Activated naive CD4-positive, alpha-beta T cell treated with Interleukin-2 at 50 U/mL for 16 hours (primary cell): ENCODE measurements at places on chromosomes 5 and 9.

DNA sequence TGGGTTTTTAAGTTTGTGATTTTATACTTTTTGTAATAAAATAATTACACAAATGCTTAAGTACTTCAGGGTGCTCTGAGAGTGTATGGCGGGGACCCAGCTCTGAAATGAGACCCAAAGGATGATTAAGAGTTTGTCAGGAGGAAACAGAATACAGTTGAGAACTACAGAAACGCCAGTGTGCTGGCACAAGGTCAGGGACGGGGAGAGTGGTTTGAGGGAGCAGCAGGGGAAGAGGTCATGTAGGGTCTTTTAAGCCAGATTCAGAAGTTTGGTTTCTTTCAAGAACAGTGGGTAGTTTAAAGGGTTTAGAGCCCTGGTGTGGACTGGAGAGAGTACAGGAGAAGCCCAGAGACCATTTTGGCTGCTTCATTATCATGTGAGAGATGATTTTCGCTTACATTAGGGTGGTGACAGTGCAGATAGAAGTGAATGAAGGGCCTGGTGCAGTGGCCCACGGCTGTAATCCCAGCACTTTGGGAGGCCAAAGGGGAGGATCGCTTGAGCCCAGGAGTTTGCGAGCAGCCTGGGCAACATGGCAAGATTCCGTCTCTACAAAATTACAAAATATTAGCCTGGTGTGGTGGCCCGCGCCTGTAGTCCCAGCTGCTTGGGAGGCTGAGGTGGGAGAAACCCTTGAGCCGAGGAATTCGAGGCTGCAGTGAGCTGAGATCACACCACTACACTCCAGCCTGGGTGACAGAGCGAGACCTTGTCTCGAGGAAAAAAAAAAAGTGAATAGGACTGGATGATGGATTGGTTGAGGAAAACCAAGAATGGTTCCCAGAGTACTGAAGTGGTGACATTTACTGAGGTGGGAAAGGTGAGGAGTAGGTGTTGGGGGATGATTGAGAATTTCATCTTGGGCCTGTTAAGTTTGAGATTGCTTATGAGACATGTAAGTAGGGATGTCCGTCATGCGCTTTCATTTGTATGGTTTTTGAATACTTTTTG is 1.4 kb upstream of the ETF1 start:
- DNase-seq = peak; percentile 22

GRCh38 chr5:149358868-149359495 is 1.1 kb downstream of the PCYOX1L start:
- DNase-seq = no peak

GRCh38 chr9:120741701-120742100 is 27.4 kb upstream of the MEGF9 start:
- DNase-seq = no peak

DNA sequence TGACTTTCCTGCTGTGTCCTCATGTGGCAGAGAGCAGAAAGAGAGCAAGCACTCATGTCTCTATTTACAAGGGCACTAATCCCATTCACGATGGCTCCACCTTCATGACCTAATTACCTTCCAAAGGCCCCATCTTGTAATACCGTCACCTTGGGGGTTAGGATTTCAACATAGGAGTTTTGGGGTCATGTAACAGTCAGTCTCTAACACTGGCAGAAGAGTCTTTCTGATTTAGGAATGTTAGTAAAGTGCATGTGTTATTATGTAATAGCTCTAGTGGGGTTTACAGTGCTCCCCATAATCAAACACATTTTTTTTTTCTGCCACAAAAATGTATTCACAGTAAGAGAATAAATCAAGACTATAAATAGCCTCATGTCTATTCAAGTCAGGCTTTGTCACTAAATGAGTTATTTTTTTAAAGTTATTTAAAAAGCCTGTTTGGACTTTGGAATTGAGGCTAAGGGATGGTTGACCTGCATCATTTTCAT is 19.1 kb downstream of the GALNT10 start:
- no peak for DNase-seq

GRCh38 chr5:143605403-143606005 is 202.0 kb upstream of the NR3C1 start:
- DNase-seq = peak; percentile 9

DNA sequence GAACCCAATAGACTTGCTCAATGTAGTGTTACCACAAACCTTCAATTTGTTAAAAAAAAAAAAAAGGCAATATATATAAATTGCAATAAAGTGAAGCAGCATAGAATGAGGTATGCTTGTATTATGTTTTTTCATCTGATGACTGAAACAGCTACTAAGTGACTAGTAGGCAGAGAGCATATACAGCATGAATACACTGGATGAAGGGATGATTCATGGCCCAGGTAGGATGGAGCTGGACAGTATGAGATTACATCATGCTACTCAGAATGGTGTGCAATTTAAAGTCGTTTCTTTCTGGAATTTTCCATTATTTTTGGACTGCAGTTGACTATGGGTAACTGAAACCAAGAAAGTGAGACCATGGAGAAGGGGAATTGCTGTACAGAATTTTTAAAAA is 161.2 kb downstream of the GNA14 start:
- no peak for DNase-seq

GRCh38 chr5:143977891-143978461 is 166.0 kb downstream of the HMHB1 start:
- no peak for DNase-seq

DNA sequence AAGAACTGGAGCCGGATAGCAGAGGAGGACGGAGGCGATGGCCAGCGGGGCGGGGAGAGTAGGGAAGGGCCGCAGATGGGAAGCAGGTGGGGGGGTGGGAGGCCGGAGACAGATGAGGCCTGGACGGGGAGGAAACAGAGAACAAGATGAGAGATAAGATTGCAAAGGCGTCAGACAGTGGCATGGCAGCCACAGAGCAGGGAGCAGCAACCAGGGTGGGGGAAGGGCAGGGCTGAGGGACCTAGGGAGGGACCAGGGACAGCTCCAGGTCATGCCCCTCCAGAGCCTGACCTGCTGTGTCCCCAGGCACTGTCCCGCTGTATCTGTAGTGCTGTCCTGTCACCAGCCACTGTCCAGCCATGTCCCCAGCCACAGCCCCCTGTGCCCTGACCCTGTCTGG is 49.6 kb upstream of the LMX1B start:
- no peak for DNase-seq

GRCh38 chr5:173823274-173823644 is 64.9 kb upstream of the CPEB4 start:
- no peak for DNase-seq

- DNase-seq = no peak
Measured at GRCh38 chr5:34586117-34586885, 69.8 kb upstream of the RAI14 start.

DNA sequence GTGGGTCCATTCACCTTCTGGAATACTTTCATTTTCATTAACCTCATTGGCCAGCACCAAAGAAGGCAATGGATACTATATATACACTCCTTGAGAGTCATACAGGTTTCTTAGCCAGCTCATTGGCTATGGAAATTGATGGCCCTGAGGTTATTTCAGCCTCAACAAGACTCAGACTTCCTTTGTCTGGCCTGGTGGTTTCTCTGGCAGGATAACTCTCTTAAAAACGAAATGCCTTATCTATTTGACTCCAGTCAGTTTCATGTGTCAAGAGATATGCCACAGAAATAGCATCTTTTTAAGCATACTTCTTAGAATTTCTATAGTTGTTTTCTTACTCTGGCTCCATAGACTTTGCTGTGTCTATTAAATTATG is 28.9 kb downstream of the CDH9 start:
- no peak for DNase-seq

GRCh38 chr5:26572480-26572879 is 465.9 kb downstream of the CDH9 start:
- no peak for DNase-seq

GRCh38 chr5:90406466-90406865 is 3.1 kb downstream of the CETN3 start:
- DNase-seq = no peak

GRCh38 chr9:97809666-97810344 is 43.2 kb upstream of the FOXE1 start:
- DNase-seq = no peak

DNA sequence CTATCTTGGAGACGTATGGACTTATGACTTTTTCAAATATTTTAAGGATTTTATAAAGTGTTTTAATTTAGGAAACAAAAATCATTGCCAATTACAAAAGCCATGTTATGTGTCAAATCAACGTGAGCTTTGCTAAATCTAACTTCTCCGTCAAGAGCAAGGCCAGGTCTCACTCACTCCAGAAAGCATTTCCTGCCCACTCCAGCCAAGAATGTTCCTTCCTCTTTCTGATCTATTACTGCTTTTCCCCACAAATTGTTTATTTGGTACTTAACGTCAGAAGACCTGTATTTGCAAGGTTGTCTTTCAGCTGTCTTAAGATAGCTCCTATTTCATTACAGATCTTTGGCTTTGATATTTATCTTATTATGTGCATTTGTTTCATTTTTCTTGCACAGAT is 193.5 kb upstream of the HAPLN1 start:
- no peak for DNase-seq

DNA sequence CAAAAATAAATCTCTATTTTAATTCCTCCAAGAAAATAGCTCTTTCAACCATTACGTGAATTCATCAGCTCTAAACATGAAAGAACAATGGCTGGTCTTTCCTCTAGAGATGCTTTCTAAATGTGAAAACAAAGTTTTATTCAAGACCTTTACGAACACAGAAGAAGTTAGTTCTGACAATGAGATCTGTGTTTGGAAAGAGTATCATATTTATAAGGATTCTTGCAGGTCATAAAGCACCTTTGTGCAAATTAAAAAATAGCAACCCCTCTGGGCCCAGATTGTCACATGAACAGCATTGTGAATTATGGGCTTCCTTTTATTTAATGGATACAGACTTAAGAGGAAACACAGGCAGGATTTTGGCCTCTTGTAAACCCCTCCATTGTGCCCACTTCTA is 17.7 kb upstream of the FTMT start:
- no peak for DNase-seq

DNA sequence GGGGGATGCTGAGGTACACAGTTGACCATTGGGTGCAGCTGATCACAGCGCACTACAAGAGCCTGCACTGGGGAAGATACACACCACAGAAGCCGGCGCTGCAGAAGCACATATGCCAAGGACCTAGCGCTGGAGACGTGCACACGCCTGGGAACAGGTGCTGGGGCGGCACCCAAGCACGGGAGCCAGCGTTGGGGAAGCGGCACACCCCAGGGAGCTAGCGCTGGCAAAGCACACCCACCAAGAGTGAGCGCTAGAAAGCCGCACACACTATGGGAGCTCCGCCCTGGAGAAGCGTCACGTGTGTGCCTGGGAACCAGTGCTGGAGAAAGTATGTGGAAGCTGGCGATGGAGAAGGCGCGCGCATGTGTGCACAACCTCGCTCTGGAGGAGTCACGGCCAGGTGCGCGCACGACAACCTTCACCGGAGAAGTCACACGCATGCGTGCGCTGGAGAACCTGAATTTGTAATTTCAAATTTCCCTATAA is 4.5 kb downstream of the FANCC start:
- no peak for DNase-seq

DNA sequence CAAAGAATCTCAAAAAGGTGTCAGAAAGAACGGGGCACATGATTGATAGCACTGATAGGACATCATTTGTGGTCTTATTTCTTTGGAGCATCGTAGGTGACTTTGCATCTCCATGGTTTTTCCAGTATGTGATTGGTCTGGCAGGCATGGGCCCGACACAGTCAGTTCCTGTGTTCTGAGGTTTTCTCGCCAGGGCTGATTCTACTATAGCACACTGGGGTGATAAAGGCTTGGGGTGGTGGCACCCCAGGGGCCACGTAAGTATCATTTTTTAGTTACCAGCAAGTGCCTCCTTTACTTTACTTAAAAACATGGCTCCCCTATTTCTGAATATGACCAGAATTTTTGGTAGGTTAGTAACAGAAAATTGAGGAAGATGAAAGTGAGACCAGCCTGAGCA is 202.7 kb downstream of the RFK start:
- no peak for DNase-seq

DNA sequence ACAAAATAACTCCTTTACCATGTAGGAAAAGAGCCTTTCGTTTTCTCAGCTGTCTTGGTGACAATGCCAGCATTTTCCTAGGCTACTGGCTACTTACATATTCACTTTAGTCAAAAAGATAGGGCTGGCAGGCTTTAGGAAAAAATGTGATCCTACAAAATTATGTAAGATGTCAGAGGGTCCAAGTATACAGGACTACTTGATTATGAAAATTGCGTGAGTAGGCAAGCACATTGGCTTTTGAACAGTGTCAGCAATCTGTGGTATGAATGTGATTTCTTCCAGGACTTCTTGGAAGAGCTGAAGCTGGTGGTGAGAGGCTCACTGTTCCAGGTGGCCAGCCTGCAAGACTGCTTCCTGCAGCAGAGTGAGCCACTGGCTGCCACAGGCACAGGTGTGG is 22.8 kb downstream of the THBS4 start:
- DNase-seq = no peak

DNA sequence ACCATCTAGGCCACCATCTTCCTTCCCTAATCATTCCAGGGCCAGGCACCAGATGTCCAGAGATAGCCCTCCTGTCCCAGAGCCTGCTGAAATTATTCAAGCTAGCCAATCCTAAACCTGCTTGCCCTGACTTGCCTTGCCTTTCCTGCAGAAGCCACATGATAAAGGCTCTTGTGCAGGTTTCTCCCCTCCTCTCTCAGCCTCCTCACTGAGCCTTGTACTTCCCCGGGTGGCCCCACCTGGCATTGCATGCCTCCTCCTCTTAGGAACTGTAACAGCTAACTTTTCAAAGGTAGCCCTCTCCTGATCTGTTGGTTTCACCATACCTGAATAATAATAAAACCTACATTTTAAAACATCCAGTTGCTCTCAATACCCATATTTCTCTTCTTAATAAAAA is 42.6 kb downstream of the DIRAS2 start:
- no peak for DNase-seq

DNA sequence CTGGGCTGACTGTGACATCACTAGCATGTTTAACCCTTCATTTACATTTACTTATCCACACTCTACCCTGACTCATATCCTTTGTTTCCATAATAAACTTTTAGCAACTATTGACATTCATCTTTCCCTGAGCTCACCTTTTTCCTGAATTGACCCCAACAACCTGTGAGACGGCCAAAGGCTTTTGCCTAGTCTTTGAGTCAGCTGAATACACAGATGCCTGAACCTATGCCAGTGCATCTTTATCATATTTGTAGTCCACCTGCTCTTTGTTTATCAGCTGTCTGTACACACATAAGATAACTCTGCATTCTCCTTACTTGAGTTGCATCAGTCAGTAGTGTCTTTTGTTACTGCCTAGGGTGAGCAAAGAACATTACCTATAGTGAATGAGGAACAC is 128.5 kb upstream of the HMHB1 start:
- DNase-seq = no peak

DNA sequence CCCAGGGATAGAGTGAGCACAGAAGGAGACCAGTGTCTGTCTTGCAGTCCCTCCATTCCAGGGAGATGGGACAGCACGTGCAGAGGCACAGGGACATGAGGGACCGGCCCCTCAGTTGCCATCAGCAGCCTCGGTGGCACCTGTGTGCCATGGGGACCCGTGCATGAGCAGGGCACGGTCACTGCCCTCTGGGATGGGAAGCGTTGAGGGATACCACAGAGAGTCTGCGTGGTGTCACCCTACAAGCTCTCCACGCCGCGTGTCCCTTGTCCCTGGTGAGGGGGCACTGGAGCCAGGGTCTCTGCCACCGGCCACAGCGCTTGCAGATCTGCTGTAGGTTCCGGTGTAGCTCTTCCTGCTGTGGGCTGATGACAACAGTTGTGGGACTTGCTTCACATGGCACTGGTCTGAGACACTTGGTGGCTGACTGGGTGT is 108.1 kb downstream of the CACNA1B start:
- no peak for DNase-seq

GRCh38 chr5:162037431-162037830 is 30.1 kb upstream of the GABRG2 start:
- no peak for DNase-seq

- no peak for DNase-seq
Measured at GRCh38 chr5:71899865-71900342, 180.8 kb downstream of the CARTPT start.

GRCh38 chr5:146825033-146825432 is 53.5 kb downstream of the PPP2R2B start:
- peak; percentile 3 for DNase-seq
